ENCODE measurements at places on chromosomes 13 and 19.

DNA sequence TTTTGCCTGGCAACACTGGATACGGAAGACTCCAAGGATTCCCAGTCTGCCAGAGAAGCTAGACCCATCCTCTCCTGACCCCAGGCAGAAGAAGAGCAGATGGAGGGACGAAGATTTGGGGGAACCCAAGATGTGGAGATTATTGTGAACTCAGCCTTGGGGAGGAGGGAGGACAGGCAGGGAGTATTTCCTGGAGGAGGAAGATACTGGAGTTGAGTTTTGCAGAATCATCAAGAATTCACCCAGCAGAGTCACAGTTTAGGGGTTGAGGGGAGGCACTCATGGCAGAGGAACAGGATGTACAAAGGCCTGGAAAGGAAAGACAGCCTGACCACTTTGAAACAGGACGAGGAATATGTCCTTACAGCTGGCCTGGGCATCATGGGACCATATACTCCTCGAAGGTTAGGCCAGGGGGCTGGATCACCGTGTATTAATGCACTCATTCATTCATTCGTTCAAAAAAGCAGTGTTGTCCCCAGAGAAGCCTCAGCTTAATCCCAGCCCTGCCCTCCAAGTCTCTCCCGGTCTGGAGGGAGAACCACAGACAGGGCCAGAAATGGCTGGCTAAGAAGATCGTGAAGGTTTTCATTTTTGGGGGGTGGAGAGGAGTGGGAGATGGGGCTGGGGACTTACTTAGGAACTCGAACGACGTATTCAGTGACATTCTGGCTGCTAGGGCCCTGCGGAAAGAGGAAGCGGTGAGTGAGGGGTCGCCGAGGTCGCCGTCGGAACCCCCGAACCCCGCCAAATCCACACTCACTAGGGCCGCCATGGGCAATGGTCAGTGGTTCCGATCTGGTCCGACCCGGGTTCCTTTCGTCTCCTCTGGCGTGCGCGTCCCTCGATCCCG, 517 bp downstream of the GTF2F1 start:
- no peak for DNase-seq
- H3K4me3 ChIP-seq: peak overlapping the region; percentile 81
- peaks cover 46% of the 10 kb centered on the region for H3K36me3 ChIP-seq

- no peaks in the 10 kb centered on the region for H3K4me1 ChIP-seq
- H3K4me3 ChIP-seq: no peak overlapping the region
- H3K36me3 ChIP-seq: no peaks in the 10 kb centered on the region
- H3K27me3 ChIP-seq: peaks cover 44% of the 10 kb centered on the region
- no peak overlapping the region for H3K27ac ChIP-seq
Measured at GRCh38 chr13:75907044-75907443, 270.9 kb downstream of the LMO7 start.

DNA sequence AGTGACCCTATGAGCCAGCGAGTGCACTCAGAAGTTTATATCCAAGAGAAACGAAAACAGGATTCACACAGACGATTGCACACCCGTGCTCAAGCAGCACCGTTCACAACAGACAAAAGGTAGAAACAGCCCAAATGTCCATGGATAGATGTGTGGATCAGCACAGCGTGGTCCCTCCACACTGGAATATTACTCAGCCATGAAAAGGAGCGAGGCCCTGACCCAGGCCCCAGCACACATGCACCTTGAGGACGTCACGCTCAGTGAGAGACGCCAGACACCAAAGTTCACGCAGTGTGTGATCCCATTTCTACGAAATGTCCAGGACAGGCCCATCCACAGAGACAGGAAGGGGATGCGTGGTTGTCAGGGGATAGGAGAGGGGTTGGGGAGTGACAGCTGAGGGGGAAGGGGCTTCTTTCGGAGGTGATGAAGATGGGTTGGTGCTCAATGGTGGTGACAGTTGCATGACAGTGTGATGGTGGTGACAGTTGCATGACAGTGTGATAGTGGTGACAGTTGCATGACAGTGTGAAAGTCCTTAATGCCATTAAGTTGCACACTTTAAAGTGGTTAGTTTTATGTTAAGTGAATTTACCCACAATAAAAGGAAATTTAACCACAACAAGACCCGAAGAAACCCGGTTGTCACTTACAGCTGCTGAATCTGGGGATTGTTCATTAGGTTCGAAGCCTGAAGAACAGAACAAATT, 18.9 kb upstream of the SLC39A3 start:
- H3K27ac ChIP-seq: no peak overlapping the region
- peaks cover 24% of the 10 kb centered on the region for H3K36me3 ChIP-seq
- H3K4me3 ChIP-seq: no peak overlapping the region
- no peak for DNase-seq

- DNase-seq: peak; percentile 43
- H3K27ac ChIP-seq: peak overlapping the region; percentile 92
- H3K27me3 ChIP-seq: no peaks in the 10 kb centered on the region
- peaks cover 17% of the 10 kb centered on the region for H3K4me1 ChIP-seq
- peak overlapping the region; percentile 86 for H3K4me3 ChIP-seq
- peaks cover 7% of the 10 kb centered on the region for H3K36me3 ChIP-seq
Measured at GRCh38 chr19:56367829-56368711, 25.3 kb downstream of the ZNF582 start.

DNA sequence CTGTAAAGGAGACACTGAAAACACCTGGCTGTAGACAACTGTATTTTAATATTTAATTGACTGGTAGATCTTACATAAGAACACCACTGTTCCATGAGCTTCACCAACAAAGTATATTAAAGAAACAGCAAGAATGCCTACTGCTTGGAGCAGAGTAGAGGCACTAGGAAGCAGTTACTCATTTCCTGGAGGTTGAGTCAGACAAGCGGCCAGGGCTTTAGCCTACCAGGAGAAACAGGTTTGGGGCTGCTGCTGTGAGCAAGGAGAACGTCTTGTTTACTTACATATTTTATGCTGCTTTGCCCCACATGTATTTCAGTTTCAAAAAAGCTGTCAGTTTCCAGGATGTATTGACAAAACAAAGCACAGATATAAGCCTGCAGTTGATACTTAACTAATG, 33.4 kb downstream of the ALG5 start:
- no peak overlapping the region for H3K27ac ChIP-seq
- no peak for DNase-seq
- no peak overlapping the region for H3K4me3 ChIP-seq

- no peak for DNase-seq
- peaks cover 32% of the 10 kb centered on the region for H3K4me1 ChIP-seq
- H3K27me3 ChIP-seq: no peaks in the 10 kb centered on the region
- H3K36me3 ChIP-seq: peaks cover 6% of the 10 kb centered on the region
- H3K27ac ChIP-seq: no peak overlapping the region
- H3K4me3 ChIP-seq: peak overlapping the region; percentile 47
Measured at GRCh38 chr19:45172611-45173208, 5.3 kb downstream of the TRAPPC6A start.

DNA sequence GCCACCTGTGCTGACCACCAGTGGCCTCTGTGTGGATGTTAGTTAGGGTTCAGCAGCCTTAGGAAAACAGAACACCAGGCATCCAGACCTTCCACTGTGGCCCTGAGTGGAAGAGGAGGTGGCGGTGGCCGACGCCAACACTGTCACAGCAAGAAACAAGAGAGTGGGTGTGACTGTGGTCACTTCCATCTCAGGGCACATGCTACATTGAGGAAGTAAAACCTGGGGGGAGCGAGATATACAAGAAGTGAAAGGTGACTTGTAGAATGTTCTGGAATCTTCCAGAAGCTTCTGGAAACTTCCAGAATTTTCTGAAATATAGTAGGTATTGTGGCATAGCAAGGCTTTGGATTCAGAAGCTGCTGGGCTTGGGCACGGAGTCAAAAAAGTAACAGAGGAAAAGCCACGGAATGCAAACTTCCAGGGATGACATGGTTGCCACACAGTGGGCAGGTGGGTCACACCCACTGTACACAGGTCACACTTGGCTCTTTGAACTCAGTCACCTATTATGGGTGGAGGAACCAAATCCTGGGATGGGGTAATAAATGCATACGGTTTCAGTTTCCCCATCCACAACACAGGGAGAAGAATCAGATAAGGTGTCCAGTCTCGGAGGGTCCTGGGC, 24.3 kb downstream of the GNG7 start:
- H3K27ac ChIP-seq: no peak overlapping the region
- no peaks in the 10 kb centered on the region for H3K36me3 ChIP-seq
- H3K27me3 ChIP-seq: peaks cover 26% of the 10 kb centered on the region
- no peaks in the 10 kb centered on the region for H3K4me1 ChIP-seq

DNA sequence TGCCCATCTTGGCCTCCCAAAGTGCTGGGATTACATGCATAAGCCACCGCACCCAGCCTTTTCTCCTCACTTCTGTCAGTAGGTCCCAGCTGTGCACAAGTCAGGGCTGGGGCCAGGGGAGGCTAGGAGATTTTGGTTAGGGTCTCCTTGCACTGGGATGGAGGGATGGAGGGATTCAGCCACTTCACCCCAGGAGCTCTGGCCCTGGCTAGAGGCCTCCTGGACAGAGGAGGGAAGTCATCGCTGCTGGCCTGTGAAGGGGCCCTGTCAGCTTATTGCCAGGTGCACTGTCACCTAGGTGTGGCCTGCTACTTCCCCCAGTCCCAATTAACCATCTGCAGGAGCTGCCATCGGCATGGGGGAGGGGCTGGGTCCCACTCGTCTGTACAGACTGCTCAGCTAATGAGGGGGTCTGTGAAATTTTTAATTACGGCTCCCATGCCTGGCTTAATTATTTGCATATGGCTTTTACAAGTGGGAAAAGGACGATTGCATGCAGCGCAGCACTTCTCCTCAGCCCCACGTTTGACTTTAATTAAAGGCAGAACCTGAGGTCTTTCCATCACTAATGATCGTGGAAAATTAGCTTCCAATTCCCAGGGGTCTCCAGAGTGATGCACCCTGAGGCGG, 52.4 kb downstream of the CHST8 start:
- H3K27me3 ChIP-seq: peaks cover 40% of the 10 kb centered on the region
- H3K4me3 ChIP-seq: no peak overlapping the region
- no peak for DNase-seq
- H3K4me1 ChIP-seq: no peaks in the 10 kb centered on the region
- H3K36me3 ChIP-seq: no peaks in the 10 kb centered on the region

- no peak overlapping the region for H3K27ac ChIP-seq
- H3K4me1 ChIP-seq: peaks cover 17% of the 10 kb centered on the region
- no peaks in the 10 kb centered on the region for H3K27me3 ChIP-seq
Measured at GRCh38 chr13:74191410-74191809, 57.2 kb upstream of the KLF12 start.

- no peaks in the 10 kb centered on the region for H3K36me3 ChIP-seq
- H3K27ac ChIP-seq: no peak overlapping the region
- DNase-seq: no peak
- H3K4me1 ChIP-seq: no peaks in the 10 kb centered on the region
- H3K27me3 ChIP-seq: no peaks in the 10 kb centered on the region
Measured at GRCh38 chr13:107117327-107118012, 549.5 kb upstream of the ARGLU1 start.

- no peaks in the 10 kb centered on the region for H3K27me3 ChIP-seq
- no peak overlapping the region for H3K4me3 ChIP-seq
- H3K27ac ChIP-seq: no peak overlapping the region
- H3K36me3 ChIP-seq: no peaks in the 10 kb centered on the region
Measured at GRCh38 chr13:67258482-67258881, 28.3 kb upstream of the PCDH9 start.

DNA sequence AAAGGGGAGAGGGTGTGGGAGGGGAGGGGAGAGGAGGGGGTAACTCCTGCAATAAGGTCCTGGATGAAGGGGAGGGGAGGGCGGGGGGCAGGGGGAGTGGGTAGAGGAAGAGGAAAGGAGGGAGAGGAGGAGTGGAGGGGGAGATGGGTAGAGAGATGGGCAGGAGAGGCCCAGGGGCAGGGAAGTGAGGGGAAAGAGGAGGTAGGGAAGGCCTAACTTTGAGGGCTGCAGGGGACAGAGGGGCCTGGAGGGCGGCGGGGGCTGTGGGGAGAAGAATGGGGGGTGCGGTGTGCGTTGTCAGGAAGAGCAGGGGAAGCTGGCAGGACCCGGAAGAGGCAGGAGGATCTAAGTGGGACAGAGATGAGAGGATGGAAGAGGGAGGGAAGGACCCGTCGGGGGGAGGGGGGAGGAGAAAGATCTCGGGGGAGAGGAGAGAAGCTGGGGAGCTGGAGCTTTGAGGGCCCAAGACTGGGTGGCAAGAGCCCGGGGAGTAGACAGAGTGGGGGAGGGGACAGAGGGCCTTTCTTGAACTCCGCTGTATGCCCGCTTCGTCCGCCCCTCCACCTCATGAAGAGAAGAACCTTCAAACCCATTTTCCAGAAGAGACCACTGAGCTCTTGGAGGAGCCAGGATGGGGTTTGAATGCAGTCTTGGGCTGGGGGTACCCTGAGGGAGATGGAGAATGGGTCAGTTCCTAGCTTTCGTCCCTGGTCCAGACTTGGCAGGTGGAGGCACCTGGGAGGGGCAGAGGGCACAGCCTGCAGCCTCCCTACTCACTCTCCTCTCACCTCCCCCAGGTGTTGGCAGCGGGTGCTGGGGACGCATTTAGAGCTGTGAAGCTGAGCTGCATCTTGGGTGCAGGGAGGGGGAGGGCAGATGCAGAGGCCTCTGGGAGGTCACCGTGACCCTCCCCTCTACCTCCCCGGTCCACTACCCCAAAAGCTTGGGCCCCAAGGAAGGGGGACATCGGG, 778 bp upstream of the LRRC4B start:
- peaks cover 18% of the 10 kb centered on the region for H3K4me1 ChIP-seq
- H3K27me3 ChIP-seq: peaks cover 59% of the 10 kb centered on the region
- H3K27ac ChIP-seq: no peak overlapping the region
- no peaks in the 10 kb centered on the region for H3K36me3 ChIP-seq
- no peak overlapping the region for H3K4me3 ChIP-seq

DNA sequence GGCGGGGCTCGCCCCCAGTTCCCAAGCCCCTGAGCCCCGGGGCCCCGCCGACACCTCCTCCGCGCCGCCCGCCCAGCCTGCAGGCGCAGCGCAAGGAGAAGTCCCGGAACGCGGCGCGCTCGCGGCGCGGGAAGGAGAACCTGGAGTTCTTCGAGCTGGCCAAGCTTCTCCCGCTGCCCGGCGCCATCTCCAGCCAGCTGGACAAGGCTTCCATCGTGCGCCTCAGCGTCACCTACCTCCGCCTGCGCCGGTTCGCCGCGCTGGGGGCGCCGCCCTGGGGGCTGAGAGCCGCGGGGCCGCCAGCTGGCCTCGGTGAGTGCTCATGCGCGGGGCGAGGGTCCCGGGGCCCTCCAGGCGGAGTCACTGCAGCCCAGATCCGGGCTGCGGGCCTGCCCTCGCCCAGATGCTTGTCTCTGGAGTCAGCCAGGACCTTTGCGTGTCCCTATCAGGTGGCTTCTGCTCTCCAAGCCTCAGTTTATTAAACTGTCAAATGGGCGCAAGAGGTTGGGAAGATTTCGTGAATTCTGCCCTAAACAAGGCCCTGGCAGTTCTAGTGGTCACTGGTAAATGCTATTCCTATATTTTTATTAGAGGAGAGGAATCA, 2.0 kb downstream of the NPAS1 start:
- peaks cover 62% of the 10 kb centered on the region for H3K27me3 ChIP-seq
- no peak for DNase-seq
- no peak overlapping the region for H3K27ac ChIP-seq
- peaks cover 20% of the 10 kb centered on the region for H3K4me1 ChIP-seq
- H3K36me3 ChIP-seq: peaks cover 11% of the 10 kb centered on the region

DNA sequence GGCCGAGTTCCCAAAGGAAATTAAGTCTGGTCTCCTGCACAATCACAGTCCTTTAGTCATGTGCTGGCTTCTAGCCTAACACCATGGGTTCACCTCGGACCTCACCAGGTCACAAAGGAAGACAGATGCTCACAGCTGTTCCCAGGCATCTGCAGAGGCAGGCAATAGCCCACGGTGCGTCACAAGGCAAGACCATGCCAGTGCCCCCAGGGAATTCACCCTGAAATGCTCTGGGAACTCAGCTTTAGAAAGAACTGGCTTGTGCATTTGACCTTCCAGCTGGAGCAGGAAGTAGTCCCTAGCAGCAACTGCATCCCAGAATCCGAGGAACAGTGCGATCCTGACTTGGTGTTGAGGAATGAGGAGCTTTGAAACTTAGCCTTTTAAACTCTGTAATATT, 96.8 kb upstream of the WASF3 start:
- no peak for DNase-seq
- no peak overlapping the region for H3K27ac ChIP-seq
- peaks cover 42% of the 10 kb centered on the region for H3K27me3 ChIP-seq
- no peak overlapping the region for H3K4me3 ChIP-seq
